Stimulated activated CD8-positive, alpha-beta memory T cell treated with anti-CD3 and anti-CD28 coated beads, Interleukin-2, amount 100 ng/mL, for 48 hours (primary cell): ENCODE measurements at places on chromosomes 3 and 15.

DNA sequence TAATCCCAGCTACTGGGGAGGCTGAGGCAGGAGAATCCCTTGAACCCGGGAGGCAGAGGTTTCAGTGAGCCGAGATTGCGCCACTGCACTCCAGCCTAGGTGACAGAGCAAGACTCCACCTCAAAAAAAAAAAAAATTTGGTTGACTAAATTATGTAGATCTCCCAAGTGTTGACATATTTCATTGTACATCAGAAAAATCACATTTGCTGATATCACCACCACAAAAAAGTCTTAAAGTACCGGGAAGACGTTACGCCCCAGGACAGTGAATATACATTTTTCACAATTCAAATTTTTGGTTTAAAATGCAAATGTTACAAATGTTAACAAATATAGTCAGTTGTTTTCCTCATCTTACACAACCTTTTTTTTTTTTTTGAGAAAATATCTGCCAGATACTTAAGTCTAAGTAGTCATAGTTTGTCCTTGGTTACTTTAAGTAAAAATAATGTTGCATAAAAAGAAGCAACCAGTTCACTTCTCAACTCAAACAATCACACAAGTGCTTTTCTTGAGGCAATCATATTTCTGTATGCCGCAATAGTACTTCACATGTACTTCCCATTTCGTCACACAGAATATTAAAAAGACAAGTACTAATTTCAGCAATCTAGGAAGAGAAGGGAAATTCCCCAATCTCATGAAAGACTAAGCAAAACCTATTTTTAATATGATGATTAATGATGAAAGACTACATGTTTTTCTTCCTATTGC is 41.0 kb upstream of the TCF12 start:
- no peak for DNase-seq

- DNase-seq = no peak
Measured at GRCh38 chr3:17494117-17494809, 248.2 kb downstream of the TBC1D5 start.

DNA sequence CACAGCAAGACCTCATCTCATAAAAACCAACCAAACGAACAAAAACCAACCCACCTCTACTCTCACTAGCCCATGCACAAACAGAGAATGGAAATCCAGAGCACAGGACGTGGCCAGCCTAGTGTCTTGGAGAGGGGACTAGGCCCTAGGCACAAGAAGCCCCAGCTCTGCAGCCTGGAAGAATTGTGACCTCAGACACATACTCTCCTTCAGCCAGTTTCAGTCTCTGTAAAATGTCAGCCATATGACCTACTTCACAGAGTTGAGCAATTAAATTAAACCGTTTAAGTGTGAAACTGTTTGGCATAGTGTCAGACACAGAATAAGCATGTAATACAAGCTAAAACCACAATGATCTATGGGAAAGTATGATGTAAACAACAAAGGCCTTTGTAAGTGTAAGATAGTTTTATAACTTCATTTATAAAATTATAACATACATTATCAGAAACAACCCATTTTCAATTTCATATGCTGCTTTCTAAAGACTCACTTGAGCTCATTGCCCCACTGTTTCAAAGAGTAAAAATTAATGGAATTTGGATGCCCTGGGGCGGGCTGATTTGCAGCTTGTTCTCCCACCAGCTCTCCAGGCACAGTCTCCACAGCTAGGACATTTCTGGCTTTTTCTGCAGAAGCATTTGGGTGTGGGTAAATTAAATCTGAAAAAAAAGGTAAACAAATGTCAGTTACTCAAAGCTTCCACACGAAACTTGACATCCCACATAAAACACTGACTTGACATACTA is 32.9 kb downstream of the TBC1D2B start:
- DNase-seq = no peak

DNA sequence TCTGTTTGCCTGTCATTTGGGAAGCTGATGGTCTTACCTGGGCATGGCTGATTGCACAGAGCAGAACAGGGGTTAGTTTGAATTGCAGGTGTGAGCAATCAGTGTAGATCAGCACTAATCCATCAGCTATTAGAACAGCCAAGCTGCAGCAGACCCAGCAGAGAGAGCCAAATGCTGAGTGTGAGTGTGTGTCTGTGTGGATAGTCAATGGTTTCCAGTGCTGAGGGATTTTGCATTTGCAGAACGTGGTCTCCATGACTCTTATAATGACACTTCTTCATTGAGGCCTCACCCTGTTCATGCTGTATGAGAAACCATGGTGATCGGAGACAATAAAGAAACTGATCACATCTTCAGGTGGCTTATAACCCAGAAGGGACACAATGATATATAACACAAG is 312.1 kb downstream of the SOX2 start:
- DNase-seq = no peak

- no peak for DNase-seq
Measured at GRCh38 chr3:60430205-60430604, 821.0 kb downstream of the FHIT start.

- DNase-seq = no peak
Measured at GRCh38 chr15:87645723-87646122, 610.8 kb downstream of the NTRK3 start.

GRCh38 chr3:67312155-67312554 is 314.0 kb downstream of the KBTBD8 start:
- DNase-seq = no peak

GRCh38 chr3:11768604-11769003 is 78.1 kb downstream of the TAMM41 start:
- DNase-seq = no peak

DNA sequence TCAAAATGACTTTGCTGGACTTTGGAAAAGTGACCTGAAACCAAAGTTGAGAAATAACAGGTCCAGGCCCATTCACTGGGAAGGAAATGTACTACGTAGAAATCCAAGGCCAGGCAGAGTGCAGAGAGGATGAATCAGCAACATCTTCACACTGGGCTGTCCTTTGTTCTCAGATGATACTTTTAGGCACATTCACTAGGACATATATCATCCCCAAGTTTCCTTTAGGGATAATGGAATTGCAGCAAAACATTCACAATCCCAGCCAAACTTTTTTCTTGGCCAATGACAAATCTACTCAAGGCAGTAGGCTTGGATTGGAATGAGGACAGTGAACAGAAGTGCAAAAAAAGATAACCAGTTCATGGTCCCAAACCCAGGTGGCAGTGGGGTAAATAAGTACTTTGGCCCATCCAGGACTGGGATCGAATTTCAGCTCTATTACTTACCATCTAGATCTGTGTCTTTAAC is 75.1 kb downstream of the CLDN11 start:
- no peak for DNase-seq

DNA sequence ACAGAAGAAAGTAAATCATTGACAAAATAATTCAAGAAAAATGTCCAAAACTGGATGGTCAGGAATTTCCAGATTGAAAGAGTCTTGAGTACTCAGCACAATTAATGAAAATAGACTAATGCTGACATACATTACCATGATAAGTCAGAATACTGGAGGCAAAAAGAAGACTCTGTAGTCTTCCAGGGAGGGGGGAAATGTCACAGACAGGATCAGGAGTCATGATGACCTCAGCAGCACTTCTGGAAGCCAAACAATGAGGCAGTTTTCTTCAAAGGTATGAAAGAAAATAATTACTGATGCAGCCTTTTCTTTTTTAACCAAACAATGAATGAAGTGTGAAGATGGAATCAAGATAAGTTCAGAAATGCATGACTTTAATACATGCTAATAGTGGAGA is 30.1 kb upstream of the SLC22A13 start:
- DNase-seq = no peak

- peak; percentile 44 for DNase-seq
Measured at GRCh38 chr3:33717616-33717865, 513 bp downstream of the CLASP2 start.

DNA sequence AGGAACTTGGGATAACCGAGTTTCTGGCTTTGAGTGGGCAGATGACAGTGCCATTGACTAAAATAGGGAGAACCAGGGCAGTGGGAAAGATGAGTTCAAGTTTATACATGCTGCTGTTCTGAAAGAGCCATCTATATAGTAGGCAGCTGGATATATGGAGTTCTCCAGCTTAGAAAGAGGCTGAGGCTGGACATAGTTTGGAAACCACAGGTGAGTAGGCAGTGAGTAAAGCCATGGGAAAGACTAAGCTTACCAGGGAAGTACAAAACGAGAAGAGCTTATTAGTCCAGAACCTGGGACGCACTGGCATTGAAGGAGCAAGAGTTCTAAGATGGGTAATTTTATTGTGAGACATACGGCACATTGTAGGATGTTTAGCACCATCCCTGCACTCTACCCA is 54.2 kb downstream of the MSL2 start:
- DNase-seq = no peak

DNA sequence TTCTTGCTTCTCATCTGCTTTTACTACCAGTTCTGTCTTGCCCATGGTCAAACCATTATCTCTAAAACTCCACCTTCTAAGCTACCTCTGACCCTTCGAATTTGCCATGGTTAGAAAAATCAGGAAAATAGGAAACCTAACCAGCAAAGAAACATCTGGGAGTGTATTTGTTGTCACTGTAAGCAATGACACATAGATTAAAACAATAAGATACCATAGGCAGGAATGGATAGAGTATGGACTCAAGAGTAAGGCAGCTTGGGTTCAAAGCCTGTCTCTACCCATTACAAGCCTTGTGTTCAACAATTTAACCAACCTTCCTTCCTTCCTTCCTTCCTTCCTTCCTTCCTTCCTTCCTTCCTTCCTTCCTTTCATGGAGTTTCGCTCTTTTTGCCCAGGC is 34.9 kb downstream of the CRTC3 start:
- no peak for DNase-seq

- DNase-seq = no peak
Measured at GRCh38 chr15:78345396-78346125, 5.4 kb downstream of the CRABP1 start.

- DNase-seq = no peak
Measured at GRCh38 chr15:49686599-49686998, 65.8 kb downstream of the DTWD1 start.

GRCh38 chr3:185983495-185984141 is 45.8 kb upstream of the TRA2B start:
- no peak for DNase-seq

DNA sequence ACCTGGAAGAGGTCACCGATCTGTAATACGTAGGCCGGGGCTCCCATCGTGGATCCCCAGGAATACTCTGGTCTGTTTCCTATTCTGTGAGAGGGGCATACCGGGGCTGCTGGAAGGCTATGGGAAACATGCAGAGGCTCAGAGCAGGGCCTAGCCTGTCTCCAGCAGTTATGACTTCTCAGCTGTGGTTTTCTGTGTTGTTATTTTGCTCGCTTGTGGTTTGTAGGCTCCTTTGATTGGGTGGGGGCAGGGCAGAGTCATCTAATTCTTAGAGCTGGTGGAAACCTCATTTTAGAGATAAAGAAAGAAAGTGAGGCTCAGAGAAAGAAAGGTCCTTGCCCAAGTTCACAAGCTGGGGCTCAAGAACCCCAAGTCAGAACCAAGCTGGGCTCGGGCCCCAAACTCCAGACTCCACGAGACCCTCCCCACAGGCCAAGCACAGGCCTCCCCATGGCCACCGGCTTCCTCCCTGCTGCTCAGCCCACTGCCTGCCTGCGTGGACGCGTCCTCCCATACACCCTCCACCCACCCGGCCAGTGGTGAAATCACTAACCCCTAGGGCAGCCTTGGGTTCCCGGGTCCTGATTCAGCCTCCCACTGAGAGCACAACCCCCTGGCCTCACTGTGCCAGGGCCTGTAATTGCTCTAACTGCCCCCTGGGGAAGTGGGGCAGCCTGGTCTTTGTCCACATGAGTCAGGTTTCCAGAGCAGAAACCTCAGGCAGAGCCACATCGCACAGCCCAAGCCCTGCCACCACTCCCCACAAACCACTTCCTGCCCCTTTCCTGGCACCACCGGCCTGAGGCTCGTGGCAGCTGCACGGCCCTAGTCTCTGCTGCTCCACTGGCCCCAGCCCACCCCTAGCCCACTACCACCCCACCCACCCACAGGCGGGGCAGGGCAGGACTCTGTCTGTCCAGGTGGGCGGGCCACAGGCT is 270.8 kb downstream of the UACA start:
- peak; percentile 74 for DNase-seq

GRCh38 chr3:131708241-131708640 is 205.5 kb upstream of the MRPL3 start:
- DNase-seq = no peak

- no peak for DNase-seq
Measured at GRCh38 chr3:50237133-50237651, 1.2 kb downstream of the GNAI2 start.

- no peak for DNase-seq
Measured at GRCh38 chr3:135041601-135042000, 246.5 kb downstream of the EPHB1 start.

- DNase-seq = no peak
Measured at GRCh38 chr3:95939235-95939809, 875.1 kb upstream of the EPHA6 start.

GRCh38 chr15:80527406-80527805 is 123.2 kb downstream of the ARNT2 start:
- DNase-seq = no peak

DNA sequence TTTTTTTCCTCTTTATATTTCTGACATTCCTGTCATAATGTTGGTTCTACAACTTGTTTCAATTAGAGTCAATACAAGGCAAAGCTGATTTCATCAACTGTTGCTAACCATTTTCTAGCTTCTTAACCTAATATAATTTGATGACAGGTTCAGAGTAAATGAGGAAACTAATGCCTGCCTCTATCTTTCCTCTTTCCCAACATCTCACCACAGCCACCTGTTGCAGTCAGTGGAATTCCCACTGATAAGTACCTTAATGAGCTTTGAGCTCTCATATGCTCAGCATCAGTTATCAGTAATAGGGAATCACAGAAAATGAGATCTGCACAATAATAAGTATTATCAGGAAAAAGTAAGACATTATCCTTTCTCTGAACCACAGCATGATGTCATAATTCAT is 241.9 kb downstream of the MEIS2 start:
- no peak for DNase-seq

DNA sequence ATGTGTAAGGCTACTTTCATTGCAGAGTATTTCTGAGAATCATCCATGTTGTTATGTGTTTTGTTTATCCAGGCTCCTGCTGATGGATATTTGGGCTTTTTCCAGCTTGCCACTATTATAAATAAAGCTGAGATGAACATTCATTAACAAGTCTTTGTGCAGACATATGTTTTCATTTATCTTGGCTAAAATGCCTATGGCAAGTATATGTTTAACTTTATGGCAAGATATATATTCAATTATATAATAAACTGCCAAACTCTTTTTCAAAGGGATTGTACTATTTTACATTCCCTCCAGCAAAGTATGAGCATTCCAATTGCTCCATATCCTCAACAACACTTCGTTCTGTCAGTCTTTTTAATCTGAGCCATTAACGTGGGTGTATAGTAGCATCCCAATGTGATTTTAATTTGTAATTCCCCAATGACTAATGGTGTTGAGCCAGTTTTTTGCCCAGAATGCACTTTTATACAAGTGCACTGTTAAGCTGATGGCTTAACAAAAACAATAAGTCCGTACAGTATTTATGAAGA is 452.4 kb downstream of the SHQ1 start:
- no peak for DNase-seq

GRCh38 chr15:62482785-62483429 is 317.8 kb upstream of the C2CD4B start:
- peak; percentile 0 for DNase-seq

DNA sequence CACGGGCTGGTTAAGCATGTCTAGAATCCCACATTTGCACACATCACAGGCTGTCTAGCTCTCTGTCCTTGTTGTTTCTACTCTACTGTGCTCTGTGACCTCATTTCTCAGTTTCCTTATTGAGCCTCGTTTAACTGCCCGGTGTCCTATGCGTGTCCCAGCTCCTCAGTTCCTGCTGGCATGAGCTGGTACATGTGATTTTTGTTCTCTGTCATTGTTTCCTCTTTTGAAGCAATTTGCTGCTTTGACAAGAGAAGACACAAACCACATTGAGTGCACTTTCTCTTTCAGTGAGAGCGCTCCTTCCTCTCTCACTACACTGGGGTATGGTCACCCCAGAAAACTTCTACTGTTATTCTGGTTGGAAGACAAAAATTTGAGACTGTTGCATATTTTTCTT is 563.5 kb downstream of the PDCD6IP start:
- DNase-seq = no peak
